ENCODE measurements at places on chromosomes 5 and 9.

- no peaks in the 10 kb centered on the region for H3K27me3 ChIP-seq
- H3K36me3 ChIP-seq: no peaks in the 10 kb centered on the region
- no peak overlapping the region for H3K4me3 ChIP-seq
- no peak for DNase-seq
- H3K4me1 ChIP-seq: peaks cover 22% of the 10 kb centered on the region
These were observed 126.8 kb downstream of the NXNL2 start for GRCh38 chr9:88661759-88662158.

DNA sequence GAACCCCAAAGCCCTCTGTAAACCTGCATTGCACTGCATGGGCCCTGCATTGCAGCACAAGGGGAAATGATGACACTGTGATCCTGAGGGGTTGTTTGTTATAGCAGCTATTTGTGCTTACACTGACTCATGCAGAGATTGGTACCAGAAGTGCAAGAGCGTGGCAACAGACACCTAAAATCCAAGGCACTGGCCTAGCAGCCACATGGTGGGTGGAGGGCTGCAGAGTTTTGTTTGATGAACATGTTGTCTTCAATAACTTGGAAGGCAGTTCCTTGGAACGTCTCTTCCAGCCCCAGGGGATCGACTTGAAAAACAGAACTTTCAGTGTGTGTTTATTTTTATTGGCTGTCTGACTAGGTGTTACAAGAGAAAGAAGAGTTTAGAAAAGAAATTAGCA, 14.5 kb downstream of the FCN2 start:
- DNase-seq: no peak
- H3K27ac ChIP-seq: no peak overlapping the region

DNA sequence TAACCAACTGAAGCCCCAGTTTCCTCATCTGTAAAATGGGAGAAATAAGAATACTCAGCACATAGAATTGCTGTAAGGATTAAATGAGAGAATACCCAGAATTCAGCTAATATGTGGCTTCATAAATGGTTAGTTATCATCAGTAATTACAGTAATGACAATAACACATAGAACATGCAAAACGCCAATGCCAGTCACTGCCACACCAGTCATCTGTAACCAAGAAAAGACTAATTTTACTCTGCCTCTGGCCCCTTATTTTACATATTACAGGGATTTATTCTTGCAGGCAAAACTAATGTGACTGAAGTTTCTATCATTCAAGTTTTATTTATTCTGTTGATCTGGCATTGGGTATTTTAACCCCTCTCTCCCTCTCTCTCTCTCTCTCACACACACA, 46.5 kb downstream of the EBF1 start:
- no peaks in the 10 kb centered on the region for H3K36me3 ChIP-seq
- no peaks in the 10 kb centered on the region for H3K27me3 ChIP-seq
- H3K27ac ChIP-seq: peak overlapping the region; percentile 74

- H3K27me3 ChIP-seq: no peaks in the 10 kb centered on the region
- H3K36me3 ChIP-seq: no peaks in the 10 kb centered on the region
- H3K27ac ChIP-seq: no peak overlapping the region
- peaks cover 1% of the 10 kb centered on the region for H3K4me1 ChIP-seq
- DNase-seq: peak; percentile 8
These were observed 6.3 kb upstream of the MED7 start for GRCh38 chr5:157148734-157149615.

DNA sequence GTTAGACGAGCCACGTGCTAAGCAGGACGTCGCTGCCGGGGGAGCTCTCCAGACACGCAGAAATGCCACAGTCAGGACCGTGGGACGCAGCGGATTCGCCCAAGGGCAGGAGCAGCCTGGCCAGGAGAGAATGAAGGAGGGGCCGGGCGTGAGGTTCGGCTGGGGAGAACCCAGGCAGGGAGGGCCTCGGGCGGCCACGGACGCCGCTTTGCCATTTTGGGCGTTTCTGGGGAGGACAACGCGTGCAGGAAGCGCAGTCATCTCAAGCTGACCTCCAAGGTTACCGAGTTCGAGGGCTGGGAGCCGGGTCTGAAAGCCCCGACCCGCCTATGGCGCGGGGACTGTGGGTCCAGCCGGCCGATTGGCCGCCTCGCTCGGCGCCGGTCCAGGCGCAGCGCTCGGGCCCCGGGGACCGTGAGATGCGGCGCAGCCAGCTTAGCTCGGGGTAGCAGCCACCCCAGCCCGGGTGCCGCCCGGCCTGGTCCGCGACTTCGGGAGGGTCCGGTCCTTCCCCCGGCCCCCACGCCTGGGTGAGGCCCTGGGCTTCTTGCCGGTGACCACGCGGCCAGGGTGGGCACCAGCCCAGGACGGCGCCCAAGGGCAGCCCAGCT, 760 bp upstream of the MAN1B1 start:
- peak overlapping the region; percentile 99 for H3K27ac ChIP-seq
- H3K4me3 ChIP-seq: peak overlapping the region; percentile 69
- H3K36me3 ChIP-seq: peaks cover 5% of the 10 kb centered on the region
- no peak for DNase-seq
- H3K4me1 ChIP-seq: peaks cover 50% of the 10 kb centered on the region

GRCh38 chr5:169169783-169170182, 131.2 kb downstream of the SLIT3 start:
- DNase-seq: no peak
- no peaks in the 10 kb centered on the region for H3K27me3 ChIP-seq
- H3K36me3 ChIP-seq: no peaks in the 10 kb centered on the region

DNA sequence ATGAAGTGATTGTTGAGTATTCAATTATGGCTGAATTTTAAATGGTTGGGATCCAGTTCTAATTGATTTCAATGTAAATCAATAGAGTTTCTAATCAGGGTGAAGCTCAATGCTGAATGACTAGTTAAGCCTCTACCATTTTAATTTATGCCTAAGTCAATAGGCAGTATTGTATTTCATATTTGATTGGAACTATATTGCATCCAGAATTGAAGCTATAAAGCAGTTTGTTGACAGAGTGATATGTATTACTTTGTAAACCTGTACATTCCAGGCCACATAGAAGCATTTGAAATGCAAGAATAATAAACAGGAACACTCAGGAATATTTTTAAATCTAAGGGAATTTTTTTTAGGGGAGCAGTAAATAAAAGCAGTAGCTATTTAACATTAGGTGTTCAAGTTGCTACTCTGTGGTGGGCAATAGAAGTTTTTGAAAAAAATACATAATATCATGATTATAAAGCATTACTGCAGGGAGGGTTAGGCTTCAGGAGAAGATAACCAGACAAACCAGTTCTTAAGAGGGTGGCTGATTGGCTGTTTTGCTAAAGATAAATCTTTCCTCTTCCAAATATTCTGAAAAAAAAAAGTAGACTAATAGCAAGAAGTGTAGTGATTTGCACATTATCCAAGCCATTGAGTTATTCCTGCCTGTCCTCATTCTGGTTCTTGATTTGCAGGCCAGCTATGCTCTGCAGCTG, 492.0 kb upstream of the MEF2C start:
- no peaks in the 10 kb centered on the region for H3K36me3 ChIP-seq
- no peak overlapping the region for H3K27ac ChIP-seq
- no peaks in the 10 kb centered on the region for H3K4me1 ChIP-seq
- no peak for DNase-seq
- no peaks in the 10 kb centered on the region for H3K27me3 ChIP-seq
- H3K4me3 ChIP-seq: no peak overlapping the region

- no peak overlapping the region for H3K27ac ChIP-seq
- H3K4me3 ChIP-seq: no peak overlapping the region
These were observed 1079.9 kb upstream of the C9orf72 start for GRCh38 chr9:28653216-28653615.

Measured in esophagus squamous epithelium (tissue), 5 donors.